ENCODE measurements at places on chromosomes 6 and 20. TPM values are rescaled to one million over a fixed set of nuclear protein-coding genes. Genes with fewer than 3 reads are reported as not detected.

Gene RIMS4
- total RNA-seq: 0.11 TPM

Gene MAK
- 0.36 TPM for total RNA-seq

Gene F13A1
- 19.2 TPM for total RNA-seq

Gene SPAG4
- 1.4 TPM for total RNA-seq

Gene EYS
- total RNA-seq: 0.08 TPM

DNA sequence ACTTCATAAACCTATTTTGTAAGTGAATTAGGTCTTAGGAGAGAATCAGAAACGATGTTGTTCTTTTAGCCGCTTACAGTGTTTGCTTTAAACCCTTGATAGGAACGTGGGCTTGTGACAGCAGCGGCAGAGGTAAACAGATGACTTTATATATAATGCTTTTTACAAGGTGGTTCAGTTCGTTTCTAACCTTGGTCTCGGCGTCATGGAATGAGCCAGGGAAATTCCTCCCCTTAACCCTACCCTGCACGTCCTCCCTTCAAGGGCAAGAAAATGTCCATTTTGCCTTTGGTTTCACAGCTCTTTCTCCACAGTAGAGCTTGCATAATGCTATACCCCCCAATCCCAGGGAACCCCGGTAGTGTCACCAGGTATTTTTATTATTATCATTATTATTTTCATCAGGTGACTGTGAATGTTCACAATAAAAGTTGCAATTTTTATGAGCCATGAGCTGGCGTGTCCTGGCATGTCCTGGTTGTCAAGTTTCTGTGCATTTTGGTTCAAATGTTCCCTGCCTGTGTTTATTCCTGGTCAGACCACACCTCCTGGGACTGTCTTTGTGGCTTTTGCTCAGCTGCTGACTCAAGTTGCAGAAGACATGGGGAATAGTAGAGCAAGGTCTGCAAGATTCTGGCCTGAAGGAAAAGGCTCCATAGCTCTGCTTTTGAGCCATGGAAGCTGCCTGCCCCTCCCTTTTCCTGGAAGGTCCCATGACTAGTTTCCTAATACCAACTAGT lies 112.8 kb upstream of the BMP2 start:
- H3K27me3 ChIP-seq: no peaks in the 10 kb centered on the region
- H3K4me1 ChIP-seq: no peaks in the 10 kb centered on the region
- no peaks in the 10 kb centered on the region for H3K36me3 ChIP-seq
- H3K4me3 ChIP-seq: no peak overlapping the region
- DNase-seq: no peak

DNA sequence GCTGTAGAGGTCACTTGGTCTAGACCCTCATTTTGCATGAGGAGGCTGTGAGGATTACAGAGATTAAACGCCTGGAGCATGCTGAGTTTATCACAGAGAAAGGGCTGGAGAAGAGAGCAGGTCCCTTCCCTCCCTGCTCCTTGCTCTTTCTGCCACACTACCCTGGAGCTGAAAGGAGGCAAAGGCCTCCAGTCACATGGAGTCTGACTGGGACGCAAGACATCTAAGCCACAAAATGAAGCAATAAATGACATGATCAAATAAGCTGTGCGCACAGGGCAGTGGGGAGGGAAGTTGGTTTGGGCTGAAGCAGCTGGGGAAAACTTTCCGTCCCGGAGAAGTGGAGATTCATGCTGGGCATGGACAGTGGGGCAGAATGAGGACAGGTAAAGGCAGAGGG lies 33.3 kb downstream of the ATXN1 start:
- H3K27ac ChIP-seq: no peak overlapping the region
- H3K36me3 ChIP-seq: peaks cover 9% of the 10 kb centered on the region
- no peak for DNase-seq
- no peaks in the 10 kb centered on the region for H3K27me3 ChIP-seq
- H3K4me3 ChIP-seq: no peak overlapping the region

DNA sequence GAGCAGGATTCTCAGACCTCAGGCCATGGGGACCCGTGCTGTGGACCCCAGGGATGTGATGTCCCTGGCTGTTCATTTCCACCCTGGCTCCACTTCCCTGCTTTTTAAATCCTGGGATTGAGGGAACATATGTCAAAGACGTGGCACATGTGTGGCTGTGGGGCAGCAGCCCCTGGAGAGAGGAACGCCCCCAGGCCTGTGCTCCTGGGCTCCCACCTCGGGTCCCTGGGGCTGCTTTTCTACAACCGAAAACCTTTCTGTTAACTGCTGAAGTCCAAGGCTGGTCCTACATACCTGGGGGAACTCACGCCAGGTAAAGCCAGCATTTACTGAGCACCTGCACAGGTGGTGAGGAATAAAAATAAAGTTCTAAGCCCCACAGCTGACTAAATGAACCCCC lies 102.3 kb upstream of the FRMD1 start:
- H3K27me3 ChIP-seq: no peaks in the 10 kb centered on the region
- no peaks in the 10 kb centered on the region for H3K4me1 ChIP-seq
- H3K36me3 ChIP-seq: no peaks in the 10 kb centered on the region
- H3K27ac ChIP-seq: no peak overlapping the region

GRCh38 chr6:164150232-164150631 lies 735.7 kb downstream of the QKI start:
- H3K27ac ChIP-seq: peak overlapping the region; percentile 70
- DNase-seq: no peak
- no peak overlapping the region for H3K4me3 ChIP-seq
- no peaks in the 10 kb centered on the region for H3K27me3 ChIP-seq
- H3K4me1 ChIP-seq: peaks cover 15% of the 10 kb centered on the region
- H3K36me3 ChIP-seq: no peaks in the 10 kb centered on the region

GRCh38 chr20:40254023-40254772 lies 434.8 kb downstream of the MAFB start:
- H3K4me1 ChIP-seq: no peaks in the 10 kb centered on the region
- H3K27ac ChIP-seq: no peak overlapping the region
- no peak for DNase-seq
- H3K27me3 ChIP-seq: no peaks in the 10 kb centered on the region
- no peak overlapping the region for H3K4me3 ChIP-seq

DNA sequence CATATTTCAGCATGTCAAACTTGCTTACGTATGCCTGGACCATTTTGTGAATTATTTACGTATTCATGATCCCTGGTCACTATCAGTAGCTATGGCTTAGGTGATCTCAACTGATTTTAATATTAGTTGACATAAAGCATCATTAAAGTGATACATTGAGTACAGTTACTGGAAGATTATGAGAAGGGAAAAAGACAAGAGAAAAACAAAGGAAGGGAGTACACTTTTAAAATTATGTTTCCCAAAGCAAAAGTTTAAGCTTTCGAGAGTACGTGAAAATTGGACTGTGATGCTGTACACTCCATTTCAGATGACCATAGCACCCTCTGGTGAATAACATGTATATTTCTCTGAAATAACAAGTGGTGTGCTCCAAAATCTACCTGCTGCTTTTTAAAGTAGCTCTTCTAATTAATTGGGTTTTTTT lies 215.0 kb upstream of the HSF2 start:
- DNase-seq: no peak
- H3K4me3 ChIP-seq: peak overlapping the region; percentile 22
- H3K4me1 ChIP-seq: no peaks in the 10 kb centered on the region
- no peaks in the 10 kb centered on the region for H3K27me3 ChIP-seq
- no peak overlapping the region for H3K27ac ChIP-seq

DNA sequence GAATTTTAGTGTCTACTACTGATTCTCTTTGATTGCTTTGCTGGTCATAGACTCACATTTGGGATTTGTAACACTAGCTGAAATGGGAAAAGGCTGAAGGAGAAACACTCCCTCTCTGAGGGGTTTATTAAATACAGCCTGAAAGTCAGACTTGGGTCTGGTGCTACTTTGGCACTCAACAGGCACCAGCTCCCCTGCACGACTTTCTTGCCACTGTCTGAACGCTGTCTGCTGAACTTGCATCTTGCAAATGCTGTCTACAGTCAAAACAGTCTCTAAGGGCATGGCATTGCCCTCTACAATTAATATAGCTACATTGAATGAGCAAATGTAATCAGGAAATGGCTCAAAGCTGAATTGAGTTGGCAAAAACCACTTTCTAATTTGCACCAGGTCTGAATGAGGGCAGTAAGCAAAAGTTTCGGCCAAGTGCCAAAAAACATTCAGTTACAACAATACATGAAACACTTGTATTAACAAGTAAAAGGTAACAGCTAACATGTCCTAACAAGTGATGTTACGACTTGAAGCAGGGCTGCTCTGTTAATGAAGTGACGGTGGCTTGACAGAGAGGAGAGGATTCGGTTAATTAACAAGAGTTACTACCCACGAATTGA lies 119.5 kb downstream of the FOXC1 start:
- peaks cover 2% of the 10 kb centered on the region for H3K4me1 ChIP-seq
- no peak overlapping the region for H3K4me3 ChIP-seq
- DNase-seq: no peak
- no peak overlapping the region for H3K27ac ChIP-seq
- H3K36me3 ChIP-seq: no peaks in the 10 kb centered on the region
